SHP77 treated with DMSO at 0.1 percent for 48 hours (cell line): ENCODE measurements at places on chromosomes 7 and 10.
A peak's percentile ranks its signal among the peaks of the same experiment; 100 is the strongest.

DNA sequence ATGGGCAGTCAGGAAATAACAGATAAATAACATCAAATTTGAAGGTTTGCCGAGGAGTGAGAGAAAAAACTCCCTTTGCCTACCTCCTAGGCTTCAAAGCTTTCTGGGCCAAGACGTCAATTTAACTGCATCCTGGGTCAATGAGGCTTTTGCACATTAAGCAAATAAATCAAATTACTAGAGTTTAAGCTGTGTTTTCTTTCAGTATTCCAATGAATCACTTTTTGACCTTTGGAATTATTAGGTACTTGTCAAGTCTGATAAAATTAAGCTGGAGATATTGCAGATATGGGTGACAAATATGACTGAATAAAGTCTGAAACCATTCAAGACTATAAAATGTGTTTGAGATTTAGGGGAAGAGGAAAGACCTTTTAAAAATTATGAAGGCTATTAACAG is 22.2 kb downstream of the GLUD1 start:
- no peak for DNase-seq

GRCh38 chr10:31134311-31134952 is 102.8 kb upstream of the ZNF438 start:
- DNase-seq, result peak; percentile 26

GRCh38 chr7:142992427-142992826 is 30.3 kb upstream of the KEL start:
- DNase-seq, result no peak

DNA sequence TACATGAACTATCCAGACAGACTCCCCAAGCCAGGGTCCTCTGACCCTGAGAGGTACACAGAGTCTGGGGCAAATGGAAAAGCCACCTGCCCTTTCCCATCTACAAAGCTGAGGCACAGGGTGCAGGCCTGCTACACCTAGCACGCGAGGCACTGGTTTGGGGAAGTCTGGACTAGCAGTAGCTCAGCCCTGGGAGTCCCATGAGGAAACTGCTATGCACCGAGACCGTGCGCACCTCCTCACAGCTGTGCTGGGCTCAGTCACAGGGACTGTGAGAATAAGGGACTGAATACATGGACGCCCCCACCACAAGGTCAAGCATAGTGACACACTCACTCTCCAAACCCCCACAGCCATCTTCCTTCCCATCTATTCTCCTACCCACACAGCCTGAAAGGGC is 8.2 kb downstream of the MAT1A start:
- no peak for DNase-seq

DNA sequence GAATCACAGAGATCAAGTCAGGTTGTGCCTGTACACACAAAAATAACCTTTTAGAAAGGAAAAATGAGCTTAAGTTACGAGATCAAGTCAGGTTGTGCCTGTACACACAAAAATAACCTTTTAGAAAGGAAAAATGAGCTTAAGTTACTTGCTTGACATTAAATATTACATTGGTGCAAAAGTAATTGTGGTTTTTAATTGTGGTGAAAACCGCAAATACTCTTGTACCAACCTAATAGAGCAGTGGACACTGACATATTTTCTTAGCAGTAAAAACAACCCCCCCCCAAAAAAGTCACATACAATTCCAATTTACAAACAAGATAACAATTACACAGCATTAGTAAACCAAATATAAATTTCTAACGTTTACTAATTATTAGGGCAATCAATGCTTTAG is 595.6 kb downstream of the GRM8 start:
- DNase-seq, result no peak

GRCh38 chr7:158094046-158094445 is 493.6 kb downstream of the PTPRN2 start:
- no peak for DNase-seq

DNA sequence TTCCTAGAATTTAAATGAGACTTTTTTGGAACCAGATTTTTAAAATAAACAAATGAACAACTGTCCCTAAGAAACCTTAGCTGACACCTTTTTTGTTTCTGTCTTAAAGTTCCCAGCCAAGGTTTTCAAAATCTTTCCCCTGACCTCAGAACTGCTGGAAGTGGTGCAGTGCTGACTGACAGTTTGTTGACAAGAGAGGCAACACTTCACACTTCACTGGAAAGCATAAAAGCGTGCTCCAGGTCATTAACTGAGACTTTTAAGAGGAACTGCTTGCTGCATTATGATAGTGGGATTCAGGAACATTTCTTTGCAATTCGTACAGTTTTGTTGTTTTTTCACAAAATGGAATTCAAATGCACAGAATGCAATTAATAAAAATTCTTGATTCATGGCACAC is 36.2 kb downstream of the SYPL1 start:
- DNase-seq, result no peak

- no peak for DNase-seq
Measured at GRCh38 chr7:137501562-137501961, 158.0 kb upstream of the PTN start.
